ENCODE measurements at places on chromosomes 1 and 21. TPM values are rescaled to one million over a fixed set of nuclear protein-coding genes. Genes with fewer than 3 reads are reported as not detected.

Gene RTCA
- total RNA-seq, result 49.7 TPM

Gene ALPL
- 1.4 TPM for total RNA-seq

Gene FAM131C
- not detected for total RNA-seq

Gene CDA
- total RNA-seq, result 2.0 TPM

Gene PKLR
- total RNA-seq, result not detected

Gene AQP10
- not detected for total RNA-seq

Gene IL22RA1
- total RNA-seq, result under 0.01 TPM

Gene PLEKHN1
- total RNA-seq, result 4.9 TPM

Gene SAMD13
- total RNA-seq, result 0.14 TPM

Gene ALG14
- total RNA-seq, result 2.2 TPM

Gene SYT2
- not detected for total RNA-seq

Gene ADGRB2
- 14.0 TPM for total RNA-seq

Gene LRRC7
- under 0.01 TPM for total RNA-seq

Gene MCOLN2
- 0.29 TPM for total RNA-seq

Gene LYPD8
- total RNA-seq, result not detected

Gene UBXN10
- total RNA-seq, result not detected

Gene LCE2A
- total RNA-seq, result not detected

Gene CCDC28B
- total RNA-seq, result 5.0 TPM

Gene CITED4
- total RNA-seq, result 10.2 TPM

Gene SLFNL1
- total RNA-seq, result 0.44 TPM

Gene SLAMF9
- not detected for total RNA-seq

Gene NHLH1
- total RNA-seq, result 0.14 TPM

Gene SLC25A34
- total RNA-seq, result 0.43 TPM
